ENCODE measurements at places on chromosomes 12 and 14. TPM values are rescaled to one million over a fixed set of nuclear protein-coding genes. Genes with fewer than 3 reads are reported as not detected.

GRCh38 chr12:112029301-112029700, 16.1 kb downstream of the ERP29 start:
- no peak for DNase-seq

DNA sequence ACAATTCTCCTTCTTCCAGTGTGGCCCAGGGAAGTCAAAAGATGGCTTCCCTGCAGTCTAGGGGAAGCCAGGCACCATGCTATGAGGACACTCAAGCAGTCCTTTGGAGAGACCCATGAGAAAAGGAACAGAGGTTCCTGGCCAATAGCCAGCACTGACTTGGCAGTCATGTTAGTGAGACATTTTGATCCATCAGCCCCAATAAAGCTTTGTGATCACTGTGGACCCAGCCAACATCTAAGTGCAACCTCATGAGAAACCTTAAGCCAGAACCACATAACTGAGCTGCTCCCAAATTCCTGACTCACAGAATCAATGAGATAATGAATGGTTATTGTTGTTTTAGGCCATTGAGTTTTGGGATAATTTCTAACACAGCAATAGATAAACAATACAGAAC, 51.0 kb upstream of the NAP1L1 start:
- no peak for DNase-seq

GRCh38 chr12:112431965-112432364, 13.2 kb downstream of the PTPN11 start:
- no peak for DNase-seq

- peak; percentile 81 for DNase-seq
These were observed at the start of gene TTC8 for GRCh38 chr14:88824314-88825077. TSS of gene TTC8 (plus strand) at chr14:88824651. CDS start at chr14:88824708, 57 bp downstream.

DNA sequence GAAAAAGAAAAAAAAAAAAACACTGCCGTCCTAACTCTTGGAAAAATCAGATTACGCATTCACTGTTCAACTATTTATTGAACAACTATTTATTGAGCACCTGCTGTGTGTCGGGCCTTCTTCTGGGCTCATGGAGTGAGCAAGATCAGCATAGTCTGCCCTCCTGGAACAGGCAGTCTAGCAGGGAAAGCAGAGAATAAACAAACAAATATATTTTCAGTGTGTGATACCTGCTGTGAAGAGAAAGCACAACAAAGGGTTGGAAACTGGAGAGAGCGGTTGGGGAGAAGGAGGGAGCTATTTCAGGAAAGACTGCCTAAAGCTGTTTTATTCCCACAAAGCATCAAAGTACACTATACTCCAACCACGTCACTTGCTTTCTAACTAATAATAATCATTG, 10.8 kb downstream of the PROX2 start:
- no peak for DNase-seq

- DNase-seq: no peak
These were observed 30.8 kb downstream of the GALNT4 start for GRCh38 chr12:89493670-89494302.

GRCh38 chr12:50537538-50537919, 32.7 kb downstream of the DIP2B start:
- DNase-seq: no peak

DNA sequence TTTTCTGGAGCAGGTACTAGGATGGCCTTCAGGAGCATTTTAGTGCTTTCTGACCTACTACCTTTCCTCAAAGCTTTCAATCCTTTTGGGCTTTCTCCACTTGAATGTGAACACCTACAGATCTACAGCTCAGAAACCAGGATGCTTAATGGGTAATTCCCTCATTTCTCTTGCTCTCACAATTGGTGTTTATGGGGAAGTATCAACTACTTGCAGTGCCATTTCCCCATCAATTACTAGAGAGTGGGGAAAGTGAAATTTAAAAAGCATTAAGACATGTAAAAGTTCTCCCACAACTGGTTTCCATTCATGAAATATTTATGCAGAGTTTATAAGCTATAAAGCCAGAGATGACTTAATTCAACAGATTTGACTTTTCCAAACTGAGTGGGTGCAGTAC, 2.1 kb upstream of the YY1 start:
- DNase-seq: no peak

GRCh38 chr14:71400871-71401321, 493.6 kb downstream of the PCNX1 start:
- DNase-seq: no peak

The TAS2R43 gene
- 0.47 TPM for total RNA-seq

The NXPH4 gene
- total RNA-seq: 0.71 TPM

The TTC9 gene
- total RNA-seq: 4.2 TPM

Data from neural crest cell (in vitro differentiated cells).